ENCODE measurements at places on chromosomes 3 and 15.

DNA sequence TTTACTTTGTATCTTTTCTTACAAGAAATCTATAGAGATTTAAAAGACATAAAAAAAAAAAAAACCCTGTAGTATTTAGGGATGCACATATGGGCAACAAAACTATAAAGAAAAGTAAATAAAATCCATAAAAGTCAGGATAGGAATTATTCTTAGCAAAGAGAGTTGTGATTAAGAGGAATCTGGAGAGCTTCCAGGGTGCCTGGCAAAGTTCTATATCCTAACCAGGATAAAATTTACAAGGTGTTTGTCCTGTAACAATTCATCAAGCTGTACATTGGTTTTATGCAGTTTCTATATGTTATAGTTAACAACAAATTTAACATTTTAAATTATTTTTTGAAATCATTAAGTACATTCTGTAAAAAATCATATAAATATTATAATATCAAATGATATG is 7.9 kb downstream of the SECISBP2L start:
- no peak for DNase-seq

GRCh38 chr3:14513566-14514322 is 26.4 kb downstream of the GRIP2 start:
- peak; percentile 42 for DNase-seq

DNA sequence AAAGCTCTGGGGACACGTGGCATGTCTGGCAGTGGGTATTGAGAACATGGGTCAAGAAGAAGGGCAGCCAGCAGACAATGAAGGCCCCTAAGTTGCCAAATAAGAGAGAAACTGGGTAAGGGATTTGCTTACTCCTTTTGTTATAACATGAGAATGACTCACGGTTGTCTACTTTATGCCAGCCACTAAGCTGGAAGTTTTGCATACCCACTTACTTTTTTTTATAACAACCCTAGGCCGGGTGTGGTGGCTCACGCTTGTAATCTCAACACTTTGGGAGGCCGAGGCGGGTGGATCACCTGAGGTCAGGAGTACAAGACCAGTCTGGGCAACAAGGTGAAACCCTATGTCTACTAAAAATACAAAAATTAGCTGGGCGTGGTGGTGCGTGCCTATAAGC is 50.0 kb downstream of the DRD3 start:
- no peak for DNase-seq

DNA sequence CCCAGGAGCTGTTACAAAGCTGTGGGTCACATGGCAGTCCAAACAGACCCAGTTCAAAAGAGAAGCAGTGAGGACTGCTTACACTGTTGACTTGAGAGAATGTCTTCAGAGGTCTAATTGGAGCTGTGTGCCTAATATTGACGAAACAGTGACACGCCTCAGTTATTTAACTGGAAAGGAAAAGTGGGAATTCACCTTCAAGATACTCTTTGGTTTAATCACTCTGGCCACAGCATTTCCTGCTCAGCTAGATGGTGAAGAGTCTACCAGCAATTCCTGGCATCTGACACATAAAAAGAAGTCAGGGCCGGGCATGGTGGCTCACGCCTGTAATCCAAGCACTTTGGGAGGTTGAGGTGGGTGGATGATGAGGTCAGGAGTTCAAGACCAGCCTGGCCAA is 326.4 kb downstream of the SV2B start:
- DNase-seq: peak; percentile 8

Measured in activated naive CD4-positive, alpha-beta T cell treated with anti-CD3 and anti-CD28 coated beads, Interleukin-2, amount 50 U/mL, for 72 hours (primary cell).